Suprapubic skin (tissue), 4 donors: ENCODE measurements at places on chromosomes 1 and 21.

DNA sequence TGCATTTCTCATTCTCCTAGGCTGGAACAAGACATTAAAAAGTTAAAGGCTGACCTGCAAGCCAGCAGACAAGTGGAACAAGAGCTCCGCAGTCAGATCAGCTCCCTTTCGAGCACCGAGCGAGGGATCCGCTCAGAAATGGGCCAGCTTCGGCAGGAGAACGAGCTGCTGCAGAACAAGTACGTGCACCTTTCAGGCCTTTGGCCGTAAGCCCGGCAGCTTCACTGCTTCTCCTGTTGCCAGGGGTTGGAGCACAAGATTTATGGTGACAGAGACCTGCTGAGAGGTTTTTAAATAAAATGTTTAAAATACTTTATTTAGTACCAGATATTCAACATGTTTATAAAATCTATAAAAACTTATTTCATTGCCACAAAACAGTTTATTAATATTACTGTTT, 53.4 kb downstream of the MACO1 start:
- DNase-seq = no peak

GRCh38 chr1:18948048-18948912, 8.2 kb downstream of the IFFO2 start:
- DNase-seq = no peak

GRCh38 chr1:9233241-9233941, 1.2 kb upstream of the H6PD start:
- peak; percentile 95 for DNase-seq

DNA sequence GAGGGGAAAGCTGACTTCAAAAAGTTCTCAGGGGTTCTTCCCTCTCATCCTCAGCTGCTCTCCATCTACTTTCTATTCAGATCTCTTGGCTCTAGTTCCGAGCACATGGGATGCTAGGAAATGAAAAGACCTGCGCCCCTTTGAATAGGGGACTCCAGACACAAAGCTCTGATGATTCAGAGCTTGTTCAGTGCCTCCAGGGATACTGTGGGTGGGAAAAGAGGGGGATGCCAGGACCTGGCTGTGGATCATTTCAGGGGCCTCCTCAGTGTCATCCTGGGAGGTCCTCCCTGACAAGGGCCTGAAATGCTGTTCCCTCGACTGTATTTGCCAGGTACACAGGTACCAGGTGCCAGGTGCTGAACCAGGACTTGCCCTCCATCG, 943 bp upstream of the KIAA0040 start:
- no peak for DNase-seq

DNA sequence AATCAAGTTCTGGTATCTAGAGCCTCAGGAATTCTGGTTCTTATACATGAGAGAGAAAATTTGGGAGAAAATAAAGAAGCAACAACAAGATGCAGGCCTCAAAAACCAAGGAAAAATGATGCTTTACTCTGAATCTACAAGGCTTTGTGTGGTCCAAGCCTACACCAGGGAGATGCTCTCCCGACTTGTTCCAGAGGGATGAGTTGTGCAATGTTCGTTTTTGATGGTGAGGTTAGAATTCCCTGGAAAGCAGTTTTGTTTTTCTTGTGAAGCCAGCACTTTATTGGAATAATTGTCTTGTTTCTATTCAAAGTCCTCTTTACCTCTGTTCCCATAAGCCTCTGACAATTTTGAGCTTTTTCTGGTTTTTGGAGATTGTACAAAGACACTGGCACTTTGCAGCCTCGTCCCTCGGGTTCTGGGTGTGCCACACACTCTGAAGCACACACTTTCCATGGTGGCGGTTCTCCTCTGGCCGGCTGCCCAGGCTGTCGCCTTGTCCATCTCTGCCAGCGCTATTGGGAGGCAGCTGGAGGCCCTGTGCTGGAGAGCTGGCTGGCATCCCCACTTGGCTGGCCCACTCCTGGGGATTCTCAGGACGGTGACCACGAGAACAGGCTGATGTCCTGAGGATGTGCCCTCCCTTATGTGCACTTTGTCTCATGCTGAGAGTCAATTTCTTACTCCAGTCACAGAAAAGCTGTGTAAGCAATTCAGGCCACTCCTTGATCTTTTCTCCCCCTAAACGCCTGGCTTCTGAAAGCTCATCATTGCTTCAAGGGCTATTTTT, 70.2 kb downstream of the EDEM3 start:
- no peak for DNase-seq

GRCh38 chr1:18902523-18903290, at the start of gene ALDH4A1:
TSS of gene ALDH4A1 (minus strand) at chr1:18902555. CDS start at chr1:18902523, 32 bp downstream.
- DNase-seq = peak; percentile 99

- DNase-seq = no peak
Measured at GRCh38 chr1:27592232-27592930, 11.6 kb downstream of the AHDC1 start.

DNA sequence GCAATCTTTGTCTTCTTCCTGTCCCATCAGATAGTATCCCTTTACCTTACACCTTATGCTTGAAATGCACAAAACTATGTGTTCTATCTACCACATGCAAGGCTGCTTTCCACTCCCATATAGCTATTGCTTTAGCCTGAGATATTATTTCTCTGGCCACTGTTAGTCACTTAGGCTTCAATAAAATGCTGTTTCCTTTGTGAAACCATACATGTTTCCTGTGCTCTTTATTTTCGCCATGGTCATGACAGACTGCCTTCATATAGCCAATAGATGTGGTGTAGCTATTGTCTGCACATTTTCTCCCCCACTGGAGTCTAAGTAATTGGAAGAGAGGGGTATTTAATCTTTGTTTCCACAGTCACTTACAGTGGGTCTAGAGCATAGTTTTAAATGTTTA, 108.4 kb downstream of the GREM2 start:
- no peak for DNase-seq

GRCh38 chr1:61332796-61333195, 250.4 kb downstream of the NFIA start:
- no peak for DNase-seq

DNA sequence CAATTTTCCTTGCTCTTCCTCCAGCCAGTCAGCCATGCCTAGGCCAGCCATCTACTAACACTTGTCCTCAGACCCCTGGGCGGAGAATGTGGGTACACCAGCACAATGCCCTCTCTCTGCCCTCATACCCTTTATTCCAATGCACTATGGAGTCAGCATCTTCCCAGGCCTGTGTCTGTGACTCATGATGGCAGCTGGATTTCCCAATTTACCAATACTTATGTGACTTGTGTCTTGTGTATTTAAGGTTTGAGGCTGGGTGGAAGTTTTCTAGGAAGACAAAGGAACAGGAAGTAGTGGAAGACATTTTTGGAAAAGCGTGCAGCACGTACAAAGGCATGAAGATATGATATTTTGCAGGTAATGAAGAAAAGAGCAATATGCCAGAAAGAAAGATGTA, 114.3 kb downstream of the NMNAT2 start:
- DNase-seq = no peak

GRCh38 chr1:42282024-42282579, 52.9 kb downstream of the FOXJ3 start:
- no peak for DNase-seq

DNA sequence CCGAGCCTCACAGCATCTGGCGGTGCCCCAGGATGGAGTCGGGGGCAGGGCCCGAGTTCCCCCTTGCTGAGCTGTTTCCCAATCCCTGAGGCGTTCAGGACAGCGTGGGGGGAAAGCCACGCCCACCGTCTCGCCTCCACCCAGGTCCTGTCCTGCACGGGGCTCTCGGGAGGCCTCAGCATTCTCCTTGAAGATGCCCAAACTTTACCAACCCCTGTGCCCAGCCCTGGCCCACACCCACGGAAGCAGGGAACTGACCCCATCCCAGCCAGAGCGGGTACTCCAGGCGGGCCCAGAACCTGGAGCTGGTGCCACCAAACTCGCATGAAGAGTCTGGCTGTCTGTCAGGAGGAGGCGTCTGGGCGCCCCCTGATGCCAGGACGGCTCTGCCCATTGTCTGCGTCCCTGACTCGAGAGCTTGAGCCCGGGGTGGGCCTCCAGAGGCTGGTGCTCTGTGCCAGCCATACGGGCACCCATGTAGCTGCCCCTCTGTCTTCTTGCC, 35.3 kb upstream of the POFUT2 start:
- no peak for DNase-seq
